ENCODE measurements at places on chromosomes 3 and 15.

- no peak for DNase-seq
Measured at GRCh38 chr3:62611541-62612240, 238.3 kb upstream of the FEZF2 start.

DNA sequence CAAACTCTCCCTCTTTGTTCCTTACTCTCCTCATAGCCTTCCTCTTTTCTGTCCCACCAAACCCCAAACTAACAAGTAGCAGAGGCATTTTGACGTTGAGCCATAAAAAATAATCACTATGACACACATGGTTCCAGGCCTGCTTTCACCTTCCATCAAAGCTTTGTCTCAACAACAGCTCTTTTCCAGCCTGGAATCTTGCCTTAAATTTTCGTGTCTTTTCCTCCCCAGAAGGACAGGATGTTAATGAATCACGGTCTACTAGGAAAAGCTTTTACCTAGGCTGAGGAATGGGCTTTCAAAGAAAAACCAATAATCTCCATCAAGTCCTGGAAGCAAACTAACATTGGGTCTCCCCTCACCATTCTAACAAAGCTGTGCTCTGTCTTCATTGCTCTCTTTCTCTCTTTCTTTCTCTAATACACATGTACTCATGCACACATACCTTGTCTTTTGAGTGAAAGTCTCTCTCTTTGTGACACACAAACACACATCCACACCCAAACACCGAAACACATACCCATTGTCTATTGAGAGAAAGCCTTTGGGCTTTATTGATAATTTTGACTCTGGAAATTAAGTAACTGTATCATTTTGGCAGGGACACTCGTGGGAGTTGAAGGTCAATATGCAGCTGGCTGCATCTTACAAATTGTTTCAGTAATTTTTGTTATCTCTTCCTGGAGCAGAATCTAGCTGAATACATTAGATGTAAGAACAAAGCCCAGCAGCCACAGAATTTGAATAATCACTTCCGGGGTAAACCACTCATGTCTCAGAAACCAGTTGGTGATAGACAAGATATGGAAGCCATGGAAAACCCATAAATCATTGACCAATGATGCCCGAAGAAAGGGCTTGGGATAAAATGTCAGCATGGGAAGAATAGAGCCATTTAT lies 107.4 kb upstream of the SLC4A7 start:
- no peak for DNase-seq

- DNase-seq, result no peak
Measured at GRCh38 chr3:149947231-149947630, 23.5 kb downstream of the PFN2 start.

DNA sequence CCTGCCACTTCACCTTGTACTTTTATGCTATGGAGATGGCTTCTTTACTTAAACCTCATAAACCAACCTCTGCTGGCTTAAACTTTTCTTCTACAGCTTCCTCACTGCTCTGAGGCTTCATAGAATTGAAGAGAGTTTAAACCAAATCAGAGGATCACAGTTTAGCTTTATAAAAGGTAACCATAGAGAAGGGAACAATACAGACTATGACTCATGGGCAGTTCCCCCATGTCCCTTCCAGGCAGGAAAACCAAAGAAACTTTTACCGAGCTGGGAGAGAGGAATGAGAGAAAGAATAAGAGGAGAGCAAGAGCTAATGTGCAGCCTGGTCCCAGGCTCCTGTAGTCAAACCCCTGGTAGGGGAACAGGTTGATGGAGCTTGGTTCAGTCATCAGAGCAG lies 53.9 kb upstream of the NEDD4 start:
- no peak for DNase-seq

DNA sequence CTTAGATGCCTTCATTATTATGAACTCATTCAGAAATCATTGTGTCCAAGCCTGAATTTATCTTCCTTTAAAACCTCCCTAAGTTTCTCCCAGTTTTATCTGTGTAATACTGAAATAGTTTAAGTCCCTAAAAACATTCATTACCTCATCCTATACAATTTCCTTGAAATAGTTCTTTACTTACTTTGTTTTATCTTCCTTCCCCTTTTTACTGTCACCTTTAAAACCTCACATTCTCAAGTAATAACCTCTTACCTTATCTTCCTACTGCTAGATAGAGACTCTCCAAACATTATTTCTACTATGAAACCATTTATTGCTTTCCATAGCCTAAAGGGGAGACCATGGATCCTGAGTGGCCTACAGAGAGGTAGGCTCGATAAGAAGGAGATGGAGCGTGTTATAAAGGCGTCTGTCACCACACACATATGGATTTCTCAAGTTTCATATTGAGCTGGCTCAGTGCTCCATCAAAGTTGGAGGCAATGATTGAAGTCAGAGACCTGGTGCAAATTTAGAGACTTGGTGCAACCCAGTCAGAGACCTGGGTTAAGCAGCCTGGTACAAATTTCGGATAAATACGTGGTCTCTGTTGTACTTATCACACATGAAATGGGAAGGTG lies 140.4 kb downstream of the NFKBIZ start:
- no peak for DNase-seq
